Kidney glomerular epithelial cell (primary cell): ENCODE measurements at places on chromosomes 4 and X.

- DNase-seq: no peak
Measured at GRCh38 chr4:138915756-138916155, 99.8 kb upstream of the NOCT start.

DNA sequence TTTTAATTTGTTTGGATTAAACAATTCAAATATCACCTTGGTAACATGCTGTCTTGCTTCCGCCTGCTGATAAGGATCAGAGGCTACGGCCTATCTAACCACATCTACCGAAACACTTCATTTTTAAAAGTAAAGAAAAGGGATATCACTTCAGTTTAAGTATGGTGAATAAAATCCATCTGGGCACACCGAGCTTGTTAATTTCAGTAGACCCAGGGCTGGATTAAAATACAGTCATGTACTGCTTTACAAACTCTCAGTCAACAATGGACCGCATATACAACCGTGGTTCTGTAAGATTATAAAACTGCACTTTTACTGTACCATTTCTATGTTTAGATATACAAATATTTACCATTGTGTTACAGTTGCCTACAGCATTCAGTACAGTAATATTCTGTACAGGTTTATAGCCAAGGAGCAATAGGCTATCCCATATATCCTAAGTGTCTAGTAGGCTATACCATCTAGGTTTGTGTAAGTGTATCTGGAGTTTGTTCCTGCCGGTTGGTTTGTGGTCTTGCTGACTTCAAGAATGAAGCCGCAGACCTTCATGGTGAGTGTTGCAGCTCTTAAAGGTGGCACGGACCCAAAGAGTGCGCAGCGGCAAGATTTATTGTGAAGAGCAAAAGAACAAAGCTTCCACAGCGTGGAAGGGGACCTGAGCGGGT lies 40.0 kb downstream of the SEPTIN11 start:
- no peak for DNase-seq

GRCh38 chr4:142064181-142064580 lies 427.8 kb downstream of the IL15 start:
- no peak for DNase-seq

DNA sequence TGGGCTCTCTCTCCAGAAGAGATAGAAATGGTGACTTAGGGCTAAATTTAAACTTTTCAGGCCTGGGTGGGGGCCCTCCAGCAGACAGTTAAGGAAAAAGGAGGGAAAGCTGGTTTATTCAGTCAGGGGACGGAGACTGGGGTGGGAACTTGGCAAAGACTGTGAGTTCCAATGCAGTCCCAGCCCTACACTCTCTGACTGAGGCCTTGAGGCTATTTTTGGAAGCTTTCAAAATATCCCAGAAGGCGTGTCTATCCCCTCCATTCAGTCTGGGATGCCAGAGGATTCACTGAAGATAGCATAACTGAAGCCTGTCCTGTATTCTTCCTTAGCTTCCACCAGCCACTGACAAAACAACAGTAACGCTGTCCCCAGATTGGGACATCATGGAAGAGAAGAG lies 32.1 kb upstream of the MSN start:
- no peak for DNase-seq

- no peak for DNase-seq
Measured at GRCh38 chr4:106588891-106589290, 220.3 kb upstream of the GIMD1 start.

DNA sequence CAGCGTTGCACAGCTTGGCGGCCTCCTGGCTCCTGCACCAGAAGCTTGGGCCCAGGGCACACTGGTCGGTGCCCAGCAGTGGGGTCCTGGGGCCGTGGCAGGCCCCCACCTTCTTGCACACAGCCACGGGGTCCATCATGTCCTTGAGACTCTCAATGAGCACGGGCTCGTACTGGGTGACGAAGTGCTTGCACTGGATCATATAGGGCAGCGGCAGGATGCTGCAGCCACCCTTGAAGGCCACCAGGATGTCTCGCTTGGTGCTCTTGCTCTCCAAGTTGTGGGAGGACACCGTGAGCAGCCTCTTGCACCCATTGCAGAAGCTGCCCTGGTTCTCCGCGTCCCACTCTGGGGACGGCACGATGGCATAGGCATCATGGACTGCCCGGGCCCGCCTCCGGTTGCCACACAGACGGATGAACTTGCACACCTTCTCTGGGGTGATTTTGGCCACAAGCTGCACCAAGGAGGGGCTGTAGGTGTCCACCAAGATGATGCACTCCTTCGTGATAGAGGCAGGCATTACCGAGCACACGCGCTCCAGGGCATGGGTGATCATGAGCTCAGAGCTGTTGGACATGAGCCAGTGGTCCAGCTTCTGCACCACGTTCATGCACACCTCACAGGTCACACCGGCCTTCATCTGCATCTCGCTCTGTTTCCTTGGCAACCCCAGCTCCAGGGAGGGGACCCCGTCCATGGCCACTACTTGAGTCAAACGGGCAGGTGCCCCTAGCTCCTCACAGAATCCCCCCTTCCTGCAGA lies 1.2 kb downstream of the PSAPL1 start:
- no peak for DNase-seq

- no peak for DNase-seq
Measured at GRCh38 chr4:165556383-165556782, 177.6 kb downstream of the CPE start.

DNA sequence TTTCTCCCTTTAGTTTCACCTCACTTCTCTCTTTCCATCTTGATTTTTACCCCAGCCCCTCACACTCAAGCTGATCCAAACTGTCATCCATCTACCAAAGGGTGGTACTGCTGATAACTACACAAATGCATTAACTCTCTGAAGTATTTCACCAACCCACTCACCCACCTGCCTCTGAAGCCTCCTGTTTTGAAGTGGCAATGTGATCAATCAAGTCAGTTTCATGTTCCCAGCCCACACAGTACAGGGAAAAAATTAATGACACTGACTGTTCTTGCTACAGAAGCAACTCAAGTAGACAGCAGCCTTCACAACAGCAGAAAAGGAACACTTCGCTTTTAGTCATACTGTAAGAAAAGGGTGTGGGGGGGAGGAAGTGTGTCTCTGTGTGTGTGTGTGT lies 183.0 kb upstream of the NOCT start:
- DNase-seq: no peak

DNA sequence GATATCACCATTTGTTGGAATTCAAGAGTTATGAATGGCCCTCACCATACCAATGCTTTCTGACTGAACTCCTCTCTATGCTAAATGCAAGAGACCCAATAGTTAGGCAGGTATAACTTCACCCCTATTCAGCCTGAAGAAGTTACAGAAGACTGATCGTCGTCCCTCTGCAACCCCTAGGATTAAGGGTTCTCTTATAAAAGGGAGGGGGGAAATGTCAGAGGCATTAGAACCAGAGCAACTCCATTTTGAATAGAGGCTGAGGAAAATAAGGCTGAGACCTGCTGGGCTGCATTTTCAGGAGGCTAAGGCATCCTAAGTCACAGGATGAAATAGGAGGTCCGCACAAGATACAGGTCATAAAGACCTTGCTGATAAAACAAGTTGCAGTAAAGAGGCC lies 494.3 kb downstream of the SPRY1 start:
- no peak for DNase-seq

GRCh38 chrX:76253432-76253831 lies 80.6 kb downstream of the PBDC1 start:
- DNase-seq: peak; percentile 0
